ENCODE measurements at places on chromosomes 12 and 14.
A peak's percentile ranks its signal among the peaks of the same experiment; 100 is the strongest.

DNA sequence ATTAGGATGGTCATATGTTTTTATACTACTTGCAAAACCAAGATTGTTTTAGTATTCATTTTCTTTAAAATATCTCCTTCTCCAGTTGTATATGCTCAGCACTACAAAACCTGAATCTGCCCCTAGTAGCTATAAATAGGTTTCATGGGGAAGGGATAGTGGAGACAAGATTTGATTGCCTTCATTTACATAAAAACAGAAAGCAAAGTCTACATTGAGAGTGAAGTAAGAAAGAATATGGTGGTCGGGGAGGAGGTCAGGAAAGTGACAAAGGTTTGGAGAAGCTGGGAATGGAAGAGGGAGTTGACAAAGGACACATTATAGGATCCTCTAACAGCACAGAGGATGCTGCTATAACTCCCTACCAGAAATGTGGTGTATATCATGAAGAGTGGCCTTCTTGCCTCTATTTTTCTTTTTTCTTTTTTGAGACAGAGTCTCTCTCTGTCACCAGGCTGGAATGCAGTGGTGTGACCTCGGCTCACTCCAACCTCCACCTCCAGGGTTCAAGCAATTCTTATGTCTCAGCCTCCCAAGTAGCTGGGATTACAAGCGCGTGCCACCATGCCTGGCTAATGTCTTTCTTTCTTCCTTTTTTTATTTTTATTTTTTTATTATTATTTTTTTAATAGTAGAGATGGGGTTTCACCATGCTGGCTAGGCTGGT lies 6.6 kb upstream of the LRP6 start:
- peaks cover 2% of the 10 kb centered on the region for H3K27me3 ChIP-seq
- no peak overlapping the region for H3K27ac ChIP-seq
- no peak for DNase-seq
- no peaks in the 10 kb centered on the region for H3K4me1 ChIP-seq
- H3K4me3 ChIP-seq, result no peak overlapping the region
- no peaks in the 10 kb centered on the region for H3K36me3 ChIP-seq

- H3K36me3 ChIP-seq, result no peaks in the 10 kb centered on the region
- no peaks in the 10 kb centered on the region for H3K4me1 ChIP-seq
- no peaks in the 10 kb centered on the region for H3K27me3 ChIP-seq
- DNase-seq, result no peak
- no peak overlapping the region for H3K4me3 ChIP-seq
Observed at GRCh38 chr14:96804895-96805294, 7.7 kb downstream of the VRK1 start.

- H3K4me3 ChIP-seq, result no peak overlapping the region
- H3K36me3 ChIP-seq, result no peaks in the 10 kb centered on the region
- no peak overlapping the region for H3K27ac ChIP-seq
- peaks cover 10% of the 10 kb centered on the region for H3K27me3 ChIP-seq
- H3K4me1 ChIP-seq, result no peaks in the 10 kb centered on the region
Observed at GRCh38 chr12:93059925-93060665, 131.0 kb upstream of the EEA1 start.

DNA sequence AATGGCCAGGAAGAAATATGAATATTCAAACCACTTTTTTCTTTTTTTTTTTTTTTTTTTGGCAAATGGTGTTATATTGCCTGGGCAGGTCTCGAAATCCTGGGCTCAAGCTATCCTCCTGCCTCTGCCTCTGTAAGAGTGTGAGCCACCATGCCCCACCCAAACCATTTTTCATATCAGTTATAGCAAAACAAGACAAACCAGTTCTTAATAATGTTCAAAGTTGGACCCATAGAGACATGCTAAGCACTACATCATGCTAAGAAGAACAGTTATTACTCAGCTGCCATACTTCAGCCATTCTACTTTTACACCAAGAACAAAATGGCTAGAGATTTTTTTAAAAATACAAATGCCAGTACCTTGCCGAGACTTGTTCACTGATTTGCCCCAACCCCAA lies 25.5 kb downstream of the EIF2S1 start:
- no peak overlapping the region for H3K4me3 ChIP-seq
- no peaks in the 10 kb centered on the region for H3K27me3 ChIP-seq
- H3K4me1 ChIP-seq, result no peaks in the 10 kb centered on the region
- H3K27ac ChIP-seq, result no peak overlapping the region

- no peak for DNase-seq
- H3K27me3 ChIP-seq, result no peaks in the 10 kb centered on the region
Observed at GRCh38 chr12:131057722-131058515, 104.2 kb downstream of the ADGRD1 start.

DNA sequence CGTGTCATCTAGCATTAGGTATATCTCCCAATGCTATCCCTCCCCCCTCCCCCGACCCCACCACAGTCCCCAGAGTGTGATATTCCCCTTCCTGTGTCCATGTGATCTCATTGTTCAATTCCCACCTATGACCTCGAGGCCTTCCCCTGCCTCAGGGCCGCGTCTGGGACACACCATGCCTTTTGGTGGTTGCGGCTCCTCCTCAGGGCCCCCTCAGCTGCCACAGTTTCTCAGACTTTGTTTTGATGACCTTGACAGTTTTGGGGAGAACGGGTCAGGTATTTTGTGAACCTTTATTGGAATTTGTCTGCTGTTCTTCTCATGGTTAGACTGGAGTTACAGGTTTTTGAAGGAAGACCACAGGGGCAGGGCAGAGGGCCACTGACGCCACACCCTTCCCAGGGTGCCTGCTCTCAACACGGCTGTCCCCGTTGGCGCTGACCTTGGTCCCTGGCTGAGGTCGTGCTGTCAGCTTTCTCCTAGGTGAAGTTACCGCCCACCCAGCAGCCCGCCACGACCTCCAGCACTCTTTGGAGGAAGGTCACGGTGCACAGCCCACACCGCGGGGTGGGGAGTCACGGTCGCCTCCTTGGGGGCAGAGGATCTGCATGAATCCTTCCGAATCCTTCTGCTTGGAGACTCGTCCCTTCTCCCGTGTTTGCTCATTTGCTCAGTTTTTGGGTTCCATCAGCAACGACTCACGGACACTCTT lies 130.5 kb downstream of the KIF26A start:
- no peaks in the 10 kb centered on the region for H3K36me3 ChIP-seq
- DNase-seq, result no peak
- no peak overlapping the region for H3K4me3 ChIP-seq
- no peak overlapping the region for H3K27ac ChIP-seq

DNA sequence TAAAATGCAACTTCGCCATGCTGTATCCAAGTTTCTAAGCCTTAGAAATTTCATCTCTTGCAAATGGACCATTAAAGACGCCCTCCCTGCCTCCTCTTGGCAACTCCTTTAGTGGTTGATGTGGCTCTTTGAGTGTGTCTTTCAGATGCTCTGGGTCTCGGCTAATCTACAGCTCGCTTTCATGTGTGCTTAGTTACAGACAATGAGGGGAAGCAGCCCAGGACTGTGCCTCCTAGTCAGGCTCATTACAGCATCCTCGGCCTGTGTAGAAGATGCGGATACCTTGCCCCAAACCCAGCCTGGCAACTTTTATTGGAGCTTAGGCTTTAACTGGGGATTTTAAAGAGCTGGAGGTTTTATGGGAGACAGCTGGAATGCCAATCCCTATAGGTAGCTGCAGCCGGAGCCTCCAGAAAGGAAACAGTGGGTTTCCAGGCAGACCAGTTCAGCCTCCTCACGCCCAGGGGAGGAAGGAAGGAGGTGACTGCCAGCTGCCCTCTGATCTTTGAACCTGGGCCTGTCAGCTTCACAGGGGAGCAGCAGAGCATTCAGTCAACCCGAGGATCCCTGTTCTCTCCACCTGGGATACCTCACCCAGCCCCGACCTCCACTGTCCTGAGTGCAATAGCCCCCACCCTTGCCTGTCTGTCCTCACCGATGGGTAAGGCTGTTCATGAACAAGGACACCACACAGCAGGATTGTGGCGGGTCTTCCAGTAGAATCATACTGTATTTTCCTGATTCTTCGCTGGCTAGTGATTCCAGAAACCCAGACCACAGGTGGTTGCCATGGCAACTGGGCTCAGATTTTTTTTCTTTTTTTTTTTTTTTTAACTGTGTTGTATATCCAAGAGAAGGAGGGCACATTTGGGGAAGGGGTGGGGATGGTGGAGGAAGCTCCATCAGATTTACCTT lies 638.5 kb downstream of the MED13L start:
- H3K4me1 ChIP-seq, result no peaks in the 10 kb centered on the region
- H3K27me3 ChIP-seq, result peaks cover 3% of the 10 kb centered on the region
- no peaks in the 10 kb centered on the region for H3K36me3 ChIP-seq
- H3K27ac ChIP-seq, result no peak overlapping the region
- no peak overlapping the region for H3K4me3 ChIP-seq

DNA sequence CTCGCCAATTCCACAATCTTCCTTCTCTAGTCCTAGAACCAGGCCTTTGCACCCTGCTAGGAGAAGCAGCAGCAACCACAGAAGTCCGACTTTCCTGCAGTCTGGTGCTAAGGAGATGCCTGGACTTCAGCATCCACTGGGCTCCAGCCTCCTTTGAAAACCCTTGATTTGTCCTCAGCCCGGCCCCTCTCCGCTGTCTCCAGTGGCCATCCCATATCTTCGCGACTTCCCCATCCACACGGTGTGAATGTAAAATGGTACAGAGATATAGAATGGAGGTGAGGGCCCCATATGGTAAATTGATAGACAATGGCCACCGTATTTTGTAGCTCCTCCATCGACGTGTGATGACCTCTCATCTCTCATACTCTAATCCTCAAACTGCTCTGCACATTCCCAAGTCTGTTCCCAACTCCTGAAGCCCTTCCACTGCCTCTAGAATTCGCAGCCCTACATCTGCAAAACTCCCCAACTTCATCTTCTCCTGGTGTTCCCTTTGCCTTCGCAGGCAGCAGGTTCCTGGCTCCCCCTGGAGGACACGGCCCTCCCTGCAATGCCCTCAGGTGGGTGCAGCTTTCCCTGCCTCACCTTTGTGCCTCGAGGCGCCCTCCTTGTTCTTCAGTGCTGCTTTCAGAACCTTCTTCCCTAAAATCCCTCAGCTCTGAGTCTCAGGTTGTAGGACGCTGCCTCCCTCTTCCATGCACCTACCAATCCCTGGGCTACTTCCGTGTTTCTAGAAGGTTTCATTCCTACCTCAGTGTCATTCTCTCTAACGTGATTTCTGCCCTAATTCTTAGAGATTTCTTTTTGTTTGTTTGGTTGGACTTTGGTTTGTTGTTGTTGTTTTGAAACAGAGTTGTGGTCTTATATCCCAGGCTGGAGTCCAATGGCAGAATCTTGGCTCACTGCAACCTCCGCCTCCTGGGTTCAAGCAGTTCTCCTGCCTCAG lies 36.7 kb downstream of the TMBIM6 start:
- no peaks in the 10 kb centered on the region for H3K27me3 ChIP-seq
- H3K36me3 ChIP-seq, result no peaks in the 10 kb centered on the region
- DNase-seq, result peak; percentile 76
- no peak overlapping the region for H3K4me3 ChIP-seq

DNA sequence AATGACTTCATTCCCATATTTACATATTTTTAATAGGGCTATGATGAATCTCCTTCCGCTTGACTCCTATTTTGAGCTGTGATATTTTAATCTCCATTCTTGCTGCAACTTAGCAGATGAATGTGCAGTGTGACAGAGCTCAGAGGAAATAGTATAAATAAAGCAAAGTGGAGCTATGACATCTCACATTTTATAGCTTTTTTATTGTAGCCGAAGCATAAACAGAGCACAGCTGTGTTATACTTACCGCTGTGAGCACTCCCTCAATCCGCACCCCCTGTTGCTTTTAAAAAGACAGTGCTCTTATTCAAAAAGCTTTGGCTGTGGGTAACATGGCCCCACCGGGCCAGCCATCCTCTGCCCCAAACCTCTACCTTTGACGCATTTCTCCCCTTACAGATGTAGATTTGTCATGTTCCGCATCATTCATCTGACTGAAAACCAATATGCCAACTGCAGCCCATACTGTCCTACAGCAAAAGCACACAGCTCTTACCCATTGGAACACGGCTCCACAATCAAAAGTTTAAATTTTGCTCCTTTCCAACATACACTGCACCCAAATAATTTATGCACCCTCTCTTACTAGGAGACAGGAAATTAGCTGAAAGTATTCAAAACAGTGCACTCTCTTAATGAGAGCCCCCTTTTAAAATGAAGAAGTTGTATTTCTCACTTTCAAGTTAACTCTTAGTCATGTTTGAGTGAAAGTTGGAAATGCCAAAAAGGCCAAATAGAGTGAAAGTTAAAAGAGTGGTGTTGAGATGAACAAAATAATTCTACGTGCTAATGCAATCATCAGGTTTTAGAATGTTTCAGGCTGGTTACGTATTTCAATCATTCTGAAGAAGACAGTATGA lies 429.3 kb upstream of the SOX5 start:
- no peaks in the 10 kb centered on the region for H3K27me3 ChIP-seq
- H3K4me1 ChIP-seq, result no peaks in the 10 kb centered on the region
- DNase-seq, result no peak
- H3K36me3 ChIP-seq, result no peaks in the 10 kb centered on the region

DNA sequence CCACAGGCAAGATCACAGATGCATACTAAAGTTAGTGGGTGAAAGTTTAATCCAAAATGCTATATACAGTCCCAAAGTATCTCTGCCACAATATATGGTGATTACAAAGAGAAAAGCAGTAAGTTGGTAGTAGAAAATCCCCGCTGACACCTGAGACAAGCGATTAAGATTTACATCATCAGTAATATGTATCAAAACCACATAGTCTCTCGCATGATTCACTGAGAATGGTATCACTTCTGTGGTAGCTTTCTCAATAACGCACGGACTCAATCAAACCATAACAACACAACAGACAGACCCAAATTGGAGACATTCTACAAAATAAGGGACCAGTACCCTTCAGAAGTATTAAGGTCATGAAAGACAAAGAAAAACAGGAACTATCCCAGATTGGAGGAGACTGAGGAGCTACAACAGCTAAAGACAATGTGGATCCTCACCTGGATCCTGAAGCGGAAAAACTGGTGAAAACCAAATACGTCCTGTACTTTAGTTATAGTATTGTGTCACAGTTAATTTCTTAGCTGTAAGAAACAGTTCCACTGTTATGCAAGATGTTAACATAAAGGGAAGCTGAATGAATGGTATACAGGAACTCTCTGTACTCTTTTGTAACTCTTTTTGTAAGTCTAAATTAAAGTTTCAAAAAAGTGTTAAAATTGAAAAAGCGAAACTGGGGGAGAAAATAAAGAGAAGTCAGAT lies 51.0 kb downstream of the SPTLC2 start:
- H3K27ac ChIP-seq, result no peak overlapping the region
- no peak overlapping the region for H3K4me3 ChIP-seq
- no peak for DNase-seq
- no peaks in the 10 kb centered on the region for H3K4me1 ChIP-seq
- no peaks in the 10 kb centered on the region for H3K27me3 ChIP-seq

DNA sequence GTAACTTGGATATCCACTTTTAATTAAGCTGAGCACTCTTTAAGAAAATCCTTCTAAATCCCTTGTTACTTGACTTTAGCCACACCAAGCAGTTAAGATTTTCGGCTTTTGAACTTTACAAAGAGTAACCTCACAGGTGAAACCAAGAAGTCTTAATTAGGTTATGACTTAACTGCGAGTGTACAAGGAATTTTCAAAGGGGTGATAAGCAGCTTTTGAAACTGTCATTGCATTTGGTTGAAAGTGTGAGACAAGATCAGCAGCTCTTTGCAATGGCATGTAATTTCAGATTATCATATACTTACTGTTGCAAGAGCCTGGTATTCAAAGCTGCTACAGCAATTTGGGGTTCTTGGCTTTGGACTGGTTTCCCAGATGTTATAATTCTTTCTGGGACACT lies 137.5 kb downstream of the TMEM117 start:
- H3K4me1 ChIP-seq, result no peaks in the 10 kb centered on the region
- H3K36me3 ChIP-seq, result no peaks in the 10 kb centered on the region
- no peak overlapping the region for H3K4me3 ChIP-seq
- no peak for DNase-seq

GRCh38 chr14:100283984-100284881 lies 22.0 kb downstream of the SLC25A29 start:
- H3K4me3 ChIP-seq, result no peak overlapping the region
- peaks cover 3% of the 10 kb centered on the region for H3K4me1 ChIP-seq
- no peaks in the 10 kb centered on the region for H3K27me3 ChIP-seq
- no peak overlapping the region for H3K27ac ChIP-seq
- DNase-seq, result no peak

Data from T-cell (primary cell).